ENCODE measurements at places on chromosomes 12 and 14.

DNA sequence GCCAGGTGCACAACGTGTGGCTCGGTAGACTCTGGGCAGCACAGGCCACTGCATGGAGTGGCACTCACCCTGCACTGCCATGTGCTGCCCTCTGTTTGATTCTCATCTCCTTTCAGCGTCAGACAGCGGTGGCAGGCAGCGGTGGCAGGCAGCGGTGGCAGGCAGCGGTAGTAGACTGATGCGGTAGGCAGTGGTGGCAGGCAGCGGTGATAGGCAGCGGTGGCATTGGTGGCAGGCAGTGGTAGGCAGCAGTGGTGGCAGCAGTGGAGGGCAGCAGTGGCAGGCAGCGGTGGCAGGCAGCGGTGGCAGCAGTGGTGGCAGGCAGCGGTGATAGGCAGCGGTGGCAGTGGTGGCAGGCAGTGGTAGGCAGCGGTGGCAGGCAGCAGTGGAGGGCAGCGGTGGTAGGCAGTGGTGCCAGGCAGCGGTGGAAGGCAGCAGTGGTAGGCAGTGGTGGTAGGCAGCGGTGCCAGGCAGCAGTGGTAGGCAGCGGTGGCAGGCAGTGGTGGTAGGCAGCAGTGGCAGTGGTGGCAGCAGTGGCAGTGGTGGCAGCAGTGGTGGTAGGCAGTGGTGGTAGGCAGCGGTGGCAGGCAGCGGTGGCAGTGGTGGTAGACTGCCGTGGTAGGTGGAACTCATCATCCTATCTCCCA lies 6.0 kb upstream of the MEG3 start:
- DNase-seq = no peak

DNA sequence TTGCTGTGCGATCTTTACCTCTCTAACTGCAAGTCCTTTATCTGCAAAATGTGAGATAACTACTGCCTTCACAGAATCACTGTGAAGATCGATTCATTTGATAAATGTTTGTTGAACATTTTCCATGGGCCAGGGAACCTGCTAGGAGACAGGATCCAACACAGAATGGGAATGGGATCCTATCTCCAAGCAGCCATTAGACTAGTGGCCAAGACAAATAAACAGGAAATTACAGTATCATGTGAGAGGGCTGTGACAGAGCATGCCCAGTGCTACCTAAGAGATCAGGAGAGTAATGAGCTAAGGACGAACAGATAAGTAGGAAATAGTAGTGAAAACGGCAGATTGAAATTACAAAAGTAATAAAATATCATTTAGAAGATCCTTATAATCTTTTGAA lies 105.7 kb downstream of the GRIN2B start:
- DNase-seq = no peak

DNA sequence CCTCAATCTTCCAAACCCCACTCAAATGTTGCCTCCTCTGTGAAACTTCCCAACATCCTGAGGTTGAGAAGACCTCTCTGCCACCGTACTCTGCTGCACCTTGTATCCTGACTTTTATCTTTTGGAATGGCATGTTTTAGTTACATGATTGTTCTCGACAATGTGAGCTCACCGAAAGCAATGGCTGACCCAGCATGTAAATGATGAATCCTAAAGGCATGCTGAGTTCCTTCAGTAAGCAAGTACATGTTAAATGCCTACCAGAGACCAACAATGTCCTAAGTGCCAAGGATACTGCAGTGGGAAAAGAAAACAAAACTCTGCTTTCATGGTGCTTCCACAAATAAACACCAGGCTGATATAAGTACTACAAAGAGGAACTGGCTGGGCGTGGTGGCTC lies 13.7 kb downstream of the PPP1R13B start:
- DNase-seq = no peak

DNA sequence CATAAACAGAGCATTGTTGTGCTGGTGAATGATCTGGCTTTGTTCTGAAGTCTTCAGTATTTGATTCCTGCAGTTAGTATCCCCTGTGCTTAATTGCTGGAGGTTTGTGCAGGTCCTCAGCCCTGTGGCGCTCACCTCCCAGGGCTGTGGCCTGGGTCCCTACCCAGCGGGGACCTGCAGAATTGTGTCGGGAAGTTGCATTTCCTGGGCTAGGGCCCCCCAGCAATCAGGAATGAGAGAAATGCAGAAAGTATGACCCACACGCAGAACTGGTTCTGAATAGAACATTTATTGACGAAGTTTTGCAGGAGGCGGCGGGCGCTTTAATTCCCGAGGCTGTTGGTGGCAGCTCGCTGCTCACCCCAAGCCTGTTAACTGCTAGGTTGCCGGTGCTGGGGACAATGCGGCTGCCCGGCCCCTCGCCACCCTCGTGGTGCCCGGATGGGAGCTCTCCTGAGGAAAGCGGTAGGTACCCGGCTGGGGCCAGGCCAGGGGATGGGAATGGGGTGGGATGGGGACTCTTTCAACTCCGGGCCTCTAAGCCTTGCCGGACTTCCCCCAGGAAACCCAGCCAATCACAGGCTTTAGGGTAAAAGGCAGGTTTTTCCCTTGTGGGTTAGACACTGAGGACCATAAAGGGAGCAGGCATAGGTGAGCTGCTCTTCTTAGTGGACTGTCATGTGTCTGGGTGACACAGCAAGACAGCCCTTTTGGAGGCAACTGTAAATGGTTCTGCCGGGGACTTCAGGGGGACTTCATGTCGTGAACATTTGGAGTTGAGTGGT lies 11.6 kb downstream of the PLEKHG3 start:
- no peak for DNase-seq

- no peak for DNase-seq
These were observed 110.8 kb downstream of the EML5 start for GRCh38 chr14:88681755-88682494.

DNA sequence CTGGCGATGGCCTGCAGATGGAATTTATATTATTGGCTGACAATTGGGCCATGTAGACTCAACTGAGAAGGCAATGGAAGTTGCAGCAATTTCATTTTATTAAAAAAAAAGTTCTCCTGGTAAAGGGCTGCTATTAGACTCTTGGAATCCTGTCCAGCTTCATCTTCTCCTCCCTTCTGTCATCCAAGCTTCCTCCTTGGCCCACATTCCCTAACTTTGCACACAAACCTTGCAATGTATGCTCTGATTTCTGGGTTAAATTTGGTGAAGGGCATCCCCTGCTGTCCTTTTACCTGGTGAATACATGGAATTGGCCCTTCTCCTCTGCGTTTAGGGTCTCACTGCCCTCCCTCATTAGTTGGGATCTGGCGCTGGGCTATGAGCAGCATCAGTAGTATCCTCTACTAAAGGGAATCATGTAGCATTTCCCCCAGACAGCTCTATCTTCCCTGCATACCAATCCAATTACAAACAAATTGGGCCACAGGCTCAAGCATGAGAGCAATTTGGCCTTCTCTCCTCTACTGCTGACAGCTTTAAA lies 336.9 kb downstream of the BMP4 start:
- no peak for DNase-seq

DNA sequence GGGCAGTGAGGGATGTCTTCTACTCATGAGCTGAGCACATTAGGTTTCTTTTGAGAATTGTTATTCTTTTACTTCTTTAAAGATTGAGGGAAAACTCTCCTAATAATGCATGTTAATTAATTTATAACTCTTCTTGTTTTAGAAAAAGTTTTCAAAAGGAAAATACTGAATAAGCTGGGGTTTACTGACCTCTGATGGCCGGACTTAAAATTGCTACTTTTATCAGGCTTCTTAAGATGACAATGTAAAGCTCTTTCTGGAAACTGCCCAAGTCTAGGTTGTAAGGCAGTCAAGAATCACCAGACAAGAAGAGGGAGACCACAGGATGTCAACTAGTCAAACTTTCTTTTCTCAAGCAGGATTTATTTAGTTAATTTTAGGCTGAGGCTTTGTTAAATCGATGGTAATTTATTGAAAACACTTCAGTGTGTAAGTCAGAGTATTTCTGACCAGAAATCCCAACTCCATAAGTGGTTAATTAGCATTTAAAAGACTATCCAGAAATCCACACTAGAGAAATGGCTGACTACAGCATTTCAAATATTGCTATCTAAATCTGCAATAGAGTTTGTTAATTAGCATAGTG lies 82.1 kb downstream of the AVPR1A start:
- no peak for DNase-seq

GRCh38 chr12:132554845-132555630 lies 55.3 kb downstream of the LRCOL1 start:
- no peak for DNase-seq

DNA sequence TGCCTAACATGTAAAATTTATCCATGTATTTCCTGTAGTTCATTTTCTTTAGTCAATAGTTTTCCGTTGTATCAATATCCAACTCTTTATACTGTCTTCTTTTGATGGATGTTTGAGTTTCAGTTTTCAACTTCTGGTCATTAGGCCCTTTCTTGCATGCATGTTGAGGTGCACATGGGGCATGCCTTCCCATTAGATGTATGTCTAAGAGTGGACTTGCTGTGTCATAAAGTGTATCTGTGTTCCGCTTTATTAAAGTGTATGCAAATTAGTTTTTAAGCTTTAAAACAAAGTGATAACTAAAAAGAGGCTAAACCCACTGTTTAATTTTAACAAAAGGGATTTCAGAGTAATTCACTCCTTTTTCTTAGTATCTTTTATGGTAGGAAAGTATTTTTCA lies 441.1 kb downstream of the PCNX1 start:
- DNase-seq = no peak

GRCh38 chr14:79627058-79627457 lies 584.2 kb downstream of the DIO2 start:
- DNase-seq = no peak

DNA sequence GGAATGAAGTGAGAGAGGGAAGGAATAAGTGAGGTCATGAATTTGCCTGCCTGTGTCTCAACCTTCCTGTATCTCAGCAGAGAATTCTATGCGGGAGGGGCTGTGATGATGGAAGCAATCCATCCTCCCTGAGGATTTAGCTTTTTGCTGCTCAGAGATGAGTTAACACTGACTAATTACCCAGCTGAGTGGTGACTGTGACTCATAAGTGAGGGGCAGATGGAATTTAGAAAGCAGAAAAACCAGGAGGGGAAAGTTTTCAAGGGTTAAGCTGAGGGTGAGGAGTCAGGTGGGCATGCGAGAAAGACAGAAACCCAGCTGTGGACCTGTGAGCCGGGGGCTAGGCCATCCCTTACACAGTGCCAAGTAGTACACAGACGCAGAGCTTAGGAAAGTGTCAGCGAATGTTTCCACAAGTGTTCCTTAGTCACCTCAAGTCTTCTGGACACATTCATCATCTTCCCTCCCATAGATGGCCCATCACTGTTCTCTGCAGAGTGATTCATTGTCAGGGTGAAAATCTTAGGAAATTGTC lies 277.9 kb downstream of the IPO8 start:
- no peak for DNase-seq

GRCh38 chr14:99249389-99249788 lies 22.6 kb downstream of the BCL11B start:
- no peak for DNase-seq

DNA sequence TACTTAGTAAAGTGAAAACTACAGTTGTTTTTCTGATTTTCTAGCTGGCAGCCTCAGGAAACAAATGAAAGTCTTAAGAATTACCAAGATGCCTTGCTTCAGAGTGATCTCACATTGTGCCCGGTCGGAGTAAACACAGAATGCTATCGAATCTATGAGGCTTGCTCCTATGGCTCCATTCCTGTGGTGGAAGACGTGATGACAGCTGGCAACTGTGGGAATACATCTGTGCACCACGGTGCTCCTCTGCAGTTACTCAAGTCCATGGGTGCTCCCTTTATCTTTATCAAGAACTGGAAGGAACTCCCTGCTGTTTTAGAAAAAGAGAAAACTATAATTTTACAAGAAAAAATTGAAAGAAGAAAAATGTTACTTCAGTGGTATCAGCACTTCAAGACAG lies 28.9 kb downstream of the RXYLT1 start:
- no peak for DNase-seq

DNA sequence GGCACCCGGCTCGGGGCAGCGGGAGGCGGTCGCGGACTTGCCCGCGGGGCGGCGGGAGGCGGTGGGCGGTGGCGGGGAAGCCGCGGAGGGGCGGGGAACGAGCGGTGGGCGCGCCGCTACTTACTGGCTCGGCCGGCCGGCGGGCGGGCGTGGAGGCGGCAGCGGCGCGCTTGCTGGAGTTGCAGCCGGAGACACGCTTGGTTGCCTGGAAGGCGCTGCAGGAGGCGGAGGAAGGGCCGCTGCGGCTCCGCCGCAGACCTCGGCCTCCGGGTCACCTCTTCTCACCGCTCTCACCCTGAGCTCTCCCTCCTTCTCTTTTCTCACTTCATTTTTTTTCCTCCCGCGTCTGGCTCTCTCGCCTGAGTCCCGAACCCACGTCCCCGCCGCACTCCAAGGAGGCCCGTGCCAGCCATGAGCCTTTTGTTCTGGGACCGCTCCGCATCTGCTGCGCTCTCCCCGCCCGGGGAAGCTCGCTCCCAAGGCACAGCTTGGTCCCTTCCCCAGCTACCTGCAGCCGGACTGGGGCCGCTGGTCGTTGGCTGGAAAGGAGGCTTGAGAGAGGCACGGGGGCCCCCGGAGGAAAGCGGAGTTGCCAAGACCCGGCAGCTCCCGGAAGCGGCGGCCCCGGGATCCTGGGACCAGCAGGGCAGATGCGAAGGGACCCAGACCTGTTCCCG lies 592 bp upstream of the KCNK10 start:
- peak; percentile 25 for DNase-seq

- no peak for DNase-seq
These were observed 32.7 kb downstream of the CCDC175 start for GRCh38 chr14:59543873-59544272.

DNA sequence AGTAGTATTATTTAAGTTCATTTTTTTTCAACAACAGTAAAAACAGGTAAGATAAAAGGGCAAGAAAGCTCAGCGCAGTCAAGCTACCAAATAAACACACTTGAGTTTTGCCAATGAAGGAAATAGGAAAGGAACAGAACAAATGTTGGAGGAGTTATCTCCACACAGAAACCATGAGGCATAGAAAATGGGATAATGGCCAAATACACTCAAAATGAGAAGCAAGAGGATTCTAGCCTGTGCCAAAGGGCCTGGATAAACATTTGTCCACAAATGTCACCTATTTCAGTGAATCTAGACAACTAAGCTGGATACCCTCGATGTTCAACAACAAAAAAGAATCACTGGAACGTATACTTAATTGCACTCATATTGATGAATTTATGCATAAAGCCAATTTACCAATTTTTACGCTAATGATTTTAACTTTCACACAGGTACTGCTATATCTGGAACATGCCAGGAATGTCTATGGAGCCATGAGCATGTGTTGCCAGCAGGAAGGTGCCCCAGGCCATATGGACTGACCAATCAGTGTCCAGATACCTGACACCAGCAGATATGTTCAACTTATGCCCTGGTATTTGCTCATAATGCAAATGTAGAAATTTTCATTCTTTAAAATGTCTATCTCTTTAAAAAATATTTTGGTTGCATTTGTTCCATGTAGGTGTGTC lies 21.1 kb downstream of the ST8SIA1 start:
- DNase-seq = peak; percentile 47

GRCh38 chr12:118356809-118357256 lies 15.9 kb downstream of the TAOK3 start:
- DNase-seq = no peak

Data from NCI-H446 (cell line).